ENCODE measurements at places on chromosomes 7 and 10.

- DNase-seq: no peak
Measured at GRCh38 chr10:76085002-76085816, 653.8 kb downstream of the LRMDA start.

DNA sequence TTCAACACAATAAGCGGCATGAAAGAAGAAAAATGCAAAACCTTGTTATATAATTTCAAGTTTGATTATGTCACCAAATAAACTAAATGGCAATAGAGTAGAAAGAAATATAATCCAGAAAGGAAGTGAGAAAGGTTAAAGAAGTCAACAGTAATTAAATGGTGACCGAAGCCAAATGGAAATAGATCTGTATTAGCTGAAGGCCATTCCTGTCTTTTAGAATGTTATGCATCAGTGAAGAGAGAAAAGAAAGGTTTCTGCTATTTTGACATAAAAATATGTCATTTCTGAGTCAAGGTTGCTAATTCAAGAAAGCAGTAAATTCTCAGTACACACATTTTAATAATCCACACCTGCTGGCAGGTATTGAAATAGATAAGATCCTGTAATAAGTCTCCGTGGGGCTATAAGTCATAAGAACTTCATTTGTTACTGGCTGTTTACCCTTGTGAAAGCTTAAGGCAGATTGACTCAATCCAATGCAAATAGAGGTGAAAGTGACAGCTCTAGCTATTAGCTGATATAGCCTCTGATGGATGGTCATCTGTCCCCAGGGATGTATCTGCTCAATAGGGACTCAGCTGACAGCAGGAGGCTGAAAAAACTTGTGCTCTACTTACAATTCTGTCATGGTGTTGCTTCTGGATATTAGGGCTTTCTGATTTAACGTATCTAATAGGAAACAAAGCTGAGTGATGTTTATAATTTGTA lies 152.1 kb downstream of the FZD1 start:
- no peak for DNase-seq

DNA sequence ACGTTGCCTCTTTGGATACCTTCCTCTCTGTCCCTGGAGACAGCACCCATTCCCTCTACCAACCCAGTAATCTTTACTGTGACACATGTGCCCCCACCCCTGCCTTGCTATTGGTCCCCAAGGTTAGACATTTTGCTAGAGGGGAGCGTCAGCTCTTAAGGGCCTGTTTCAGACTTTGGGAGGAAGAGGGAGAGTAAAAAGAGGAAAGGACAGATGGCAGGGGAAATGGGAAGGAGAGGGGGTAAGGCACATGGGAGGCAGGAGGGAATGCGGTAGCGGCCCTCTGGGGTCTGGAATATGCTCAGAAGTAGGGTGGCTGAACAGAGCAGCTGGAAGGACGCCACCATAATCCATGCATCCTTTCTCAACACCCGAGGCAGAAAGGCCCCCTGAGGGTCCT lies 12.2 kb downstream of the BLNK start:
- no peak for DNase-seq

- no peak for DNase-seq
Measured at GRCh38 chr10:58827381-58827780, 314.7 kb downstream of the BICC1 start.

DNA sequence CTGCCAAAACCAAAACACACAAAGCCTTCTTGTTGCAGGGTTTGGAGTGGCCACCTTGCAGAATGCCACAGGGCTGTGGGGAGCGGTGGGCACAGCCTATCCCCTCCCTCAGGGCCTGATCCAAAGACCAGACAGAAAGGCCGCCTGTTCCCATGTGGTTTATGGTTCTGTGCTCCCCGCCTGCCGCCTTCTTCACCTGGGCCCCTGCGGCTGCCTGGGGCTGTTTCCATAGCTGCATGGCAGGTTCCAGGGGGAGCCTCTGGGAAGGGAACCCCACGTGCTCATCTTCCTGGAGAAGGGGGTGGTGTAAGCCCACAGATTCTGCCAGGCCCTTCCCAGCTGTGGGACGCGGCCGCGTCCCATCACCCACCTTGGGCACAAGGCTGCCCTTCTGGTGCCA lies 70.7 kb upstream of the EZH2 start:
- DNase-seq: no peak

DNA sequence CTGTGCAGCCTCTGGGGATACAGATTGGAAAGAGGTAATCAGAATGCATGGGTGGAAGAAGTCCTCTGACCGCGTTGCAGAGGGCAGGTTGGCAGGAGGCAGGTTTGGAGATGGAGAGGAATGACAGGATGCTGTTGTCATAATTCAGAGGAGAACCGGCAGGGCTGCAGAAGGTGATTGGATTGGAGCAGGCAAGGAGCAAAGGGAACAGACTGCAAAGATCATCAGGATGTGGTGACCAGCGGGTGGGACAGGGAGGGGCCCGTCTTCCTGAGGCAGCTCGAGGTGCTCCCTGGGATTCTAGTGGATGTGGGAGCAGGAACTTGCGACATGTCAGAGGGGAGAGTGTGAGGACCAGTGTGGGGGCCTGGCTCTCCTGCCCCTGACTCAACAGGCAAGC lies 78.5 kb upstream of the PPIF start:
- no peak for DNase-seq

- DNase-seq: no peak
Measured at GRCh38 chr10:94349327-94349726, 13.4 kb downstream of the NOC3L start.

- DNase-seq: no peak
Measured at GRCh38 chr7:95925971-95926370, 153.6 kb downstream of the DYNC1I1 start.

GRCh38 chr10:74836877-74837276 lies 10.5 kb downstream of the KAT6B start:
- DNase-seq: no peak

- no peak for DNase-seq
Measured at GRCh38 chr7:107754642-107755041, 10.7 kb downstream of the CBLL1 start.

DNA sequence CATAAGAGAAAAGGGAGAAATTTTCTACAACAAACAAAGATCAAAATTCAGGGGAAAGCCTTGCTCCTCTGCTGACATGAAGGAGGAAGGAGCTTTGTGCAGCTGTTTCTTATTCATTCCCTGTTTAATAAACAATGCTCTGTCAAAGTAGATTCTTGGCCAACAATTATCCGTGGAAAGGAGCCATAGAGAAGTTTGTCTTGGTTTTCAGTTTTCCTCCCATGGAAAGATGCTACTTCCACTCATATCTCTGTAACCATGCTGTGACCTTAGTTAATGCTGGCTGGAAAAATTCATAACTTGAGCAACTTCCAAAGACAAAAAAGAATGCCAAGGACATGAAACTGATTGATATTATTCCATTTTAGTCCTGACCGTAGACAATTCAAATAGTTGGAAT lies 8.1 kb downstream of the DDC start:
- no peak for DNase-seq

DNA sequence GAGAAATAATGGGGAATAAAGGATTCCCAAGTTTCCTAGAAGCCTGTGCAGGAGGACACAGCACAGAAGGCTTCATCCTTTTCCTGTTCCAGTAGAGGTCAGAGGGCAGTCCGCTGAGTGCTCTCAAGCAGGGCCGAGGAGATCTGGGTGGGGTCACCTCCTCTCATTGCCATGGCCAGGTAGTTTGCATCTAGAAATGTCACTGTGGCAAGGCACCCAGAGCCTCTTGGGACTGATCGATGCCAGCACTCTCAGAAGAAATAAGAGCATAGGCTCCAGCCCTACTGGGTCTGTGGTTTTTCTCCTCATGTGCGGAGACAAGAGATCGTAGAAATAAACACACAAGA lies 7.9 kb downstream of the NUB1 start:
- DNase-seq: peak; percentile 26

GRCh38 chr10:69499726-69500689 lies 48.7 kb downstream of the TSPAN15 start:
- no peak for DNase-seq

DNA sequence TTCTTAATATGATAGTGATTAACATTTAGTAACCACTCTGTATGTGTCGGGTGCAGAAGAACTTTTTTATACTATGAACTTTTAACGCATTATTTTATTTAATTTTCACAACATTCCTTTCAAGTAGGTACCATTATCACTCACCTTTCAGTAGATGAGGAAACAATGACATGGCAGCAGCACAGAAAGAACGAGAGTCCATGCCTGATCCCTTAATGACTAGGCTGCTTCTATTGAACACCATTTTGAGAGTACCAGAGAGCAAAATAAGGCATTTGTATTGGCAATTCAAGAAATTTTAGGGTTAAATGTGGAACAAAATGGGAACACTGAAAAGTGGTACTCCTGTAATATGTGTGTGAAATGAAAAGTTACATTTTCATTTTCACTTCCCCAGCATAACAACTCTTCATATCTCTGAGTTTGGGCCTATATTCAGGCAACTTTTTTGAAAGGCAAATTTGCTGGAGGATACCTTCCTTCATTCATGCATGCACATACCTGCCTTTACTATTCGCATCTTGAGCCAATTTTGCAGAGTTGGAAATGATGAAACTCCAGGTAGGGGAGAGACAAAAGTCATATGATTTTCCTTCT lies 12.8 kb downstream of the LRRN3 start:
- no peak for DNase-seq

DNA sequence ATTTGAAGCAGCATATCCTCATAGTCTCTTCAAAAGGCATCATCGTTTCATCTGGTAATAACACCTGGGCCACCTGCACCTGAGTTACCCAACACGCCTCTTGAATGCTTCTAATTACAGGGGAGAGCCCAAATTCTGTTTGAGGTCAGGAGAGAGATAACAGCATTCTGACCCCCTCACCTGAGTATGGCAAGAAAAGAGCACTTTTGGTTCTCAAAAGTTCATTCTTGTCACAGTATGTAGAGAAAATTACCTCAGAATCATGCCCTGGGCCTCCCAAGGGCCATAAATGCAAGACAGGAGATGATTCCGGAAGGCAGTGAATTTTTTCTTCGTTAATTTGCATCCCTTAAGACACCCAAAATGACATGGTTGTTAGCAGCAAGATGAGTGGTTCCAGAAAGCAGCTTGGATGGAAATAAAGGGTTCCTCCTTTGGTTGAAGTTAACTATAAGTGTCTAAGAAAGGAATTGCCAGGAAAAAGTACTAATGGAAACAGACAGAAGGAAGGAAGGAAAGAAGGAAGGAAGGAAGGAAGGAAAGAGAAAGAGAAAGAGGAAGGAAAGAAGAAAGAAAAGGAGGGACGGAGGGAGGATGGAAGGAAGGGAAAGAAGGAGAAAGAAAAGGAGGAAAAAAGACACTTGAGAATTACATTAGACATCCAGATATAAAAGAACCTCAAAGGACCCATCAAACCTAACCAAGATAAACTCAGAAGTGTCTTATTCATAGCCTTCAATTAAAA lies 228.4 kb upstream of the RHOBTB1 start:
- no peak for DNase-seq

DNA sequence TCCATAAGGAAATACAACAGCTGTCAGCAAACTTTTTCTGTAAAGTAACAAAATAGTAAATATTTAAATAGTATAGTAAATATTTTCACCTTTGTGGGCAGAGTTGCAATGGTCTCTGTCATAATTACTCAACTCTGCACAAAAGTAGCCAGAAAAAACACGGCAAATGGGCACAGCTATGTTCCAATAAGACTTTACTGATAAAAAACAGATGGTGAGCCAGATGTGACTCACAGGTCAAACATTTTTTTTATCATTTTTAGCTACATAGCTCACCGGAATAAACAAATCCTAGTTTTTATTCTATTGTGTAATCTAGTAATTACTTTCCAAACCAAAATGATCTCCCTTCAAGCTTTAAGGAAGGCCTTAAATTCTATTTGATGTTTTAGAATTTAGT lies 55.3 kb downstream of the NCAPG2 start:
- DNase-seq: no peak

GRCh38 chr7:1925973-1926907 lies 256.2 kb downstream of the ELFN1 start:
- DNase-seq: no peak

GRCh38 chr7:150823043-150823442 lies 22.5 kb downstream of the TMEM176A start:
- DNase-seq: no peak

- no peak for DNase-seq
Measured at GRCh38 chr7:158999496-158999895, 143.1 kb downstream of the DYNC2I1 start.

- no peak for DNase-seq
Measured at GRCh38 chr7:33428415-33428814, 299.1 kb downstream of the BBS9 start.

Data from pancreas (tissue), 10 donors.